ENCODE measurements at places on chromosomes 2 and 18. TPM values are rescaled to one million over a fixed set of nuclear protein-coding genes. Genes with fewer than 3 reads are reported as not detected.

GRCh38 chr2:222193328-222193983 is 105.3 kb downstream of the PAX3 start:
- DNase-seq, result no peak

- peak; percentile 68 for DNase-seq
Measured at GRCh38 chr18:13823707-13824395, at the start of gene MC5R. MC5R (plus strand) TSS chr18:13824149; CDS start chr18:13825766, 1,617 bp downstream.

DNA sequence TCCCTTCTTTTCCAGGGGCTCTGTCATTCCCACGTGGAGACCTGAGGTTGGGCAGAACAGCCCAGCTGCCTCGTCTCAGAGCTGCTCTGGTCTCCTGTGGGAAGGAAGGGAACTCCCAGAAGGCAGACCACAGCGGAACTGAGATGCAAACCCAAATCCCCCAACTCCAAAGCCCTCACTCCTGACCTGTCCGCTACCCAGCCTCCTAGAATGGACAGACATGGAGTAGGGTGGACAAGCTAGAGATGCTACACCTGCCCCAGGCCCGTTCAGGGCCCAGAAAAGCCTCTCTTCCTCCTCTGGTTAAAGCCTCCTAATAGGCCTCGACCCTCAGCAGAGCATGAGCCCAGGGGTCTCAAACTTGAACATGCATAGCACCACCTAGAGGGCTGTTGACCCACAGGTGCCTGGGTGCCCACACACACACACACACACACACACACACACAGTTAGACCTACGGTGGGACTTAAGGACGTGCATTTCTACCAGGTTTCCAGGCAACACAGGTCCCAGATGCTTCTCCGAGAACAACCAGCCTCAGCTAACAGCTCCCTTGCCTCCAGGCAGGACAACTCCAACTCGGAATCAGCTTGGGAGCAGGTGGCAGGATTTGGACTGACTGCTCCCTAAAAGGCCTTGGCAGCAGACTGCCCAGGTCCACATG is 93.5 kb downstream of the TNS1 start:
- no peak for DNase-seq

GRCh38 chr2:14891546-14891945 is 259.0 kb downstream of the LRATD1 start:
- DNase-seq, result no peak

- no peak for DNase-seq
Measured at GRCh38 chr2:38690499-38691420, 24.8 kb downstream of the GALM start.

- DNase-seq, result no peak
Measured at GRCh38 chr2:36717603-36718266, 21.2 kb downstream of the VIT start.

GRCh38 chr18:56565551-56566345 is 72.6 kb downstream of the TXNL1 start:
- no peak for DNase-seq

DNA sequence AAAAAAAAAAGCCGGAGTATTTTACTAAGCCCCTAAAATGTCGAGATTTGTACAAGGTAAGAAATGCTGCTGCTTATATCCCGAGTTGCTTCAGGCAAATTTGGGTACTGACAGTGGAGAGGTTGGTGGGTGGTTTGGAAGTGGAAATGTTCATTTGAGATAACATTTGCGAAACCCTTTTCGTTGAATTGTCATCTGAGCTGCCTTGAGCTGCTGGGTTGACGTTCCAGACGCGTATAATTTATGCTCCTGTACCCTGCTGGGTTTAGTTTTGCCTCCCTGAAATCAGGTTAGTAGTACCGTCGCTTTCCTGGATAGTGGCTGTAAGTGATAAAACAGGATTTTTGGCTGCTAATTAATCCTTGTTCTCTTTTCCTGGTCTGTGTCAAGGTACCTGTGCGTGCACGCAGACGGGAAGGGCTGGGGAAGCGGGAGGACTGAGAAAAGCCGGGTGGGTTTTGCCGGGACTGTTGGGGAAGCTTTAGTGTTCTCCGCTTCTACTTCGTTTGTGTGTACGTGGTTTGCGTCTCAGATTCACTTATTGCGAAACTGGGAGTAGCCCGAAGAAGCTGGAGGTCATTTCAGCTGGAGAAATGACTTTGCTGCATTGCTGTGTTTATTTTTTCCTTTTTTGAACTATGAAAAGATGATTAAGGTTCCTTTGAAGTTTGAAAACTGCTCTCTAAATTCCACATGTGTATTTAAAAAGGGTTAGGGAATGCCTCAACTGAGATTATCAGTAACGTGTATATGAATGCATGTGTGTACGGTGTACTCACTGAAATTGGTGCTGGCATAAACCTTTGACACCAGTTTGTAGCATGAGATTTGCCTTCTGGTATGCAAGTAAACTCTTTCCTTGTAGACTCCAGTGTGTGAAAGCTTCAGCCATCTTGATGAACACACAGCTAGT is 709 bp downstream of the UGP2 start:
- peak; percentile 59 for DNase-seq

DNA sequence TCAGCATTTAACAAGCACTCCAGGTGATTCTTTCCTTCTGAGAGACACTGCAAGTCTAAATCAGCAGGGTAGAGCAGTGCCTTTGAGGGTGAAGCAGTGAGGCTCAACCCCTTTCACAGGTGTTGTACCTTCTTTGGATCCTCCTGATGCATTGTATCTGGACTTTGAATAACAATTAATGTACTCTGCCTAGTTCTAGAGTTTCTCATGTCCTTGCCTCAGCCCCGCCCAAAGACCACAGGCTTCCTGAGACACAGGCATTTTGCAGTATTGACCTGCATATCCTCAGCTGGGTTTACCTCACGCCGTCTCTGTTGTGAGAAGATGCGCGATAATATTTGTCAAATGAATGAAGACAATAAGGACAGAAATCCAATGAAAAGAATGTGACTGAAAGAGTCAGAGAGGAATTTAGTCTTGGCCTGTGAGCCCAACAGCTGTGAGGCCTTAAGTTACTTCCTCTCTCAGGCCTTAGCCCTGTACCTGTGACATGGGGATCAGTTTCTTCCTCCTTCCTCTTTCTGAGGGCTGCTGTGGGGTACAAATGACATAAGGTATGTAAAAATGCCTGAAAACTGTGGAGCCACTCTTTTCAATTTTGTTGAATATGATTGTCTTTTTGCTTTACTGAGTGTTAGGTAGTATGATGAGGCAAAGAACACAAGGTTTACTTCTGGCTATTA is 43.7 kb downstream of the WIPF1 start:
- no peak for DNase-seq

- DNase-seq, result no peak
Measured at GRCh38 chr2:25207078-25207545, 38.7 kb upstream of the POMC start.

DNA sequence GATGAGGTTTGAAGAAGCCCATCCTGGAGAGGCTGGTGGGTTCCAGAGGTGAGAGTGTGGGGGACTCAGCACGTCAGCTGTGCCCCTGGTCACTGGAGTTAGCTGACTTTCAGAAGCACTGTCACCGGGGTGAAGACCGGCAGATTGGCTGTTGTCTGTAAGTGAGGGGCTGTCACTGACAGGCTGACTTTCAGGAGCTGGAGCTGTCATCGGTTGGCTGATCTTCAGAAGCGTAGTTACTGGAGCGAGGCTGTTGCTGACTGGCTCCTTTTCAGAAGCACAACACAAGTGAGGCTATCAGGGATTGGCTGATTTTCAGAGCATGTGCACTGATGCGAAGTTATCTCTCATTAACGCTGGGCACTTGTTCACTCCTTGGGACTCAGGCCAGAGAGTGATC is 738.4 kb upstream of the ID2 start:
- no peak for DNase-seq

DNA sequence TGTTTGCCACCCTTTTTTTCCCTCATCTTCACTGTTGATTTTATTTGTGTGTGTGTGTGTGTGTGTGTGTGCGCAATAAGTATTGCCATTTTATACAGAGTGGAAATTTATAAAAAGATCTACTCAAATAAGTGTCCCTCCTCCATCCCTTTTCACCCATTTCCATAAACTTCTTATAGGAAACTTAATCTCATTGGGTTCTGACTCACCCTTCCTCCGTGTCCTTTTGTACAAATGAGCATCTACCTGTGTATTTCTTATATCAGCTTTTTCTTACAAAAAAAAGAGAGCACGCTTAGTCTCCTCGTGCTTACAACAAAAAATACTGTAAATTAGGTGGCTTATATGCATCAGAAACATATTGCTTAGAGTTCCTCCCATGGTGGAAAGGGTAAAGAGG is 711.2 kb upstream of the CDH7 start:
- no peak for DNase-seq

DNA sequence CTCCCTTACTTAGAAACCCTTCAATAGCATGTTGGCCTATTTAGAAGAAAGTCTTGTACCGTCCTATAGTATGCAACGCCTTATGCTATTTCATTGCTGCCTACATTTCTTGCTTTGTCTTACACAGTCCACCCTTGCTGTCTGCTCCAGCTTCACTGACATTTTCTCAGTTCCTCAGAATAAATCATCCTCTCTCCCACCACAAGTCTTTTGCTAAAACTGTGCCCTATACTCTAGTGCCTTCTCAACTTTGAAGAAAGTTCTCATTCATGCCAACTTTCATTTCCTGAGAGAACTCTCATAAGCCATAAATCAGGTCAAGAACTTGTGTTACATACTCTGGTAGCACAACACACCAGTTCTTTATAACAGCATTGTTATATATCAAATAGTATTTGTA is 54.3 kb upstream of the COL3A1 start:
- no peak for DNase-seq

DNA sequence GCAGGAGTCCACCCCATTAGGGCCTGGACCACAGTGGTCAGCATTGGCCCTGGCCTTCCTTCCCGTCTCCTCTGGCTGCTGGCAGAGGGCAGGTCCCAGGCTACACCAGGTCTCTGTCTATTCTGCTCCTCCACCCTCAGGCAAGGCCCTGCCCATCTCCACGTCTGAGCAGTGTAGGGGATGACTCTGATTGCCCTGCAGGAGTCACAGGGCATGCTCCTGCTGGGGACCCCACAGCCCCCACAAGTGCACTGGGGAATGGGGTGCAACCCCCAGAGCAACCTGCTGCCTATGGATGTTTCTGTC is 40.0 kb downstream of the STK25 start:
- no peak for DNase-seq

DNA sequence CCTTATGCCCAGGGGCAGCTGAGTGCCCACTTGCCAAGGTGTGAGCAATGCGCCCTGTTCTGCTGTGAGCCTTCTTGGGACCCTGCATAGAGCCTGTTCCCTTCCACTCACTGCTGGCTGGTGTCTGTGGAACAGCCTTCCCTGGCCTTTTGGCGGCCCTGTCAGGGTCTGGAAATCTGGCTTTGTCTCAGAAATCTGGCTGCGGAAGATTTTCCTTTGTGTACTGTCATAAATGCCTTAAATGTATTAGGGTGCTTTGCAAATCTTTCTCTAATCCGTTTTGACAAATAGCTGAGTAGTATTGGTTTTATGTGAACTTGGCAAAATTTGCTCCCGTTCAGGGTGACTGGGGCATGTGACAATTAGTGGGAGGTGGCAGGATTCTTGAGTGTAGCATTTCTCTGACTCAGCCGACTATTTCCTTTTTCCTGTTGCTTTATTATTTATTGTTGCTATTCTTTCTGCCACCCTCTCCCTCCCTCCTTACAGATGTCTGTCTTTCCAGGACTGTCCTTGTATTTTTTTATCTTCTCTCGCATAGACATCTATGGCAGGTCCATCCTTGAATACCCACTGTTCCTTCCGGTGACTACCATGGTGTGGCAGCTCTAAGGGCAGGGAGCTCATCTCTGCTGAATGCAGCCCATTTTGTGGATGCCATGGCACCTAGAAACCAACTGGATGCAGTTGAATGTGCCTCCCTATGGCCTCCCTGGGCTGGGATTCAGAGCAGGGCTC is 41.8 kb downstream of the LDLRAD4 start:
- DNase-seq, result no peak

DNA sequence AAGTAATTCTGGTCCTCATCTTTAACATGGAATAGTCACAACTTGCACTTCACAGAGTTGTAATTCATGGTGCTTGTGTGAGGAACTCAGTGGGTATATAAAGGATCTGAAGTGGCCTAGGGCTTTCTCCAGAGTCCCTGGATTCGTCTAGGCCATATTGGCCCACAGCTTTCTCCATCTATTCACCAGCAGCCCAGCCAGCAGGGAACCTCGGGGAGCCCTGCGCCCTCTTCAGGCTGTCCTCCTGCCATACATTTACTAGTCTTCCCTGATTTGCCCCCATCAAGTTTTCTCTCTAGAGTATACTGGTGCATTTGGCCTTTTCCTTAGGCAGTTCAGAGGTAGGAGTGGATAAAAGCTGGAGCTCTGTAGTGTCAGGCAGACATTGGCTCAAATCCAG is 278.3 kb downstream of the MYCN start:
- no peak for DNase-seq

DNA sequence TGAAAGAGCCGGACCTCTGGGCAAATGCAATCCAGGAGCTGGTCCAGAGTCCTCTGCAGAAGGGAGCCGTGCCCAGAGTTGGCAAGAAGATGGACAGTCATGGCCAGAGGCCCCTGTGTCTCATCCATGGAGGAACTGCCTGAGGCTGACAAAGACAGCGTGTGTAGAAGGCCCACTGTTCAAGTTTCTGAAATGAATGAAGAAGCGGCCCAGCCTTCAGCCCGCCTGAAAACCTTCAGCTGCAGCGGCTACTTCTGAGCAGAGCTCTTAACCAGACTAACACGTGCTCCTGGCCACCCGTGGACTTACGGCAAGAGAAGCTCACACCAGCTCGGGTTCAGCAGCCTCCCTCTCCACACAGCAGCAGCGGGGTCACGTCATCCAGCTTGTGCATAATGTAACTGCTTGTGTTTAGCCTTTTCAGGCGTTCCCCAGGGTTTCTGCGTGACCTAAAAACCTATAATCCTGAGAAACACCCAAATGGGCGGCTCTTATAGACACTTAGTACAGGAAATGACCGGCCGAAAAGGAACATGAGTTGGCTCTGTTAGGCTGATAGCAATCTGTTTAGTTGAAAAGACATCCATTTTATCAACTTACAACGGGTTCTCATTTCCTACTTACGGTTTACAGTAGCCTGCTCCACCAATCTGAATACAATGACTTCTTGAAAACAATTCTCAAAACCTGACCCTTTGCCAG is at the start of gene FAM124B:
FAM124B (minus strand) TSS at position 467 of the 702 bp plus-strand sequence; CDS start at position 128, 339 bp downstream.
- peak; percentile 86 for DNase-seq

DNA sequence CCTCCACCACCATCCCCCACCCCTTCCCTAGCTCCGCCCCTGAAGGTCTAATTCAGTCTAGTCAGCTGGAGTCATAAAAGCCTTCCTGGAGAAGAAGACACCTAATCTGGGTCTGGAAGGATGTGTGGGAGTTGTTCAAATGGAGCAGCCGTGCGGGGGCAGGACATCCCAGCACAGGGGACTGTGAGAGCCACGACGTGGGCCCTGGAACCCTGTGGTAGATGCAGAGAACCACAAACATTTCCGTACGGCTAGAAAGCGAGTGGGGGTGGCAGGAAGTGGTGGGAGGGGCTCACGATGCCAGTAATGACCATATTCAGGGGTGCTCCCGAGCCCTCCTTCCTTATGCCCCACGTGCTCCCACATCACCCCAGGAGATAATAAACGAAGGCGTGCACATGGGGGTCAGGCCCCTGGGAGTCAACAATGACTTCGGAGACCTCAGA is 20.9 kb upstream of the COL6A3 start:
- DNase-seq, result no peak

- DNase-seq, result no peak
Measured at GRCh38 chr2:114034742-114035141, 144.9 kb downstream of the ACTR3 start.

The GREB1 gene
- total RNA-seq, result 22.4 TPM

The HOXD3 gene
- not detected for total RNA-seq

The DPP10 gene
- 0.33 TPM for total RNA-seq

The PPP1R1C gene
- 7.2 TPM for total RNA-seq

The SEH1L gene
- 18.7 TPM for total RNA-seq

The SELENOI gene
- total RNA-seq, result 26.4 TPM

The CGREF1 gene
- total RNA-seq, result 5.5 TPM

The FAHD2A gene
- total RNA-seq, result 75.2 TPM

The DUSP28 gene
- total RNA-seq, result 2.0 TPM

Data from left lobe of liver (tissue), 2 donors.